Heart left ventricle (tissue), 16 donors: ENCODE measurements at places on chromosomes 3 and 15.

DNA sequence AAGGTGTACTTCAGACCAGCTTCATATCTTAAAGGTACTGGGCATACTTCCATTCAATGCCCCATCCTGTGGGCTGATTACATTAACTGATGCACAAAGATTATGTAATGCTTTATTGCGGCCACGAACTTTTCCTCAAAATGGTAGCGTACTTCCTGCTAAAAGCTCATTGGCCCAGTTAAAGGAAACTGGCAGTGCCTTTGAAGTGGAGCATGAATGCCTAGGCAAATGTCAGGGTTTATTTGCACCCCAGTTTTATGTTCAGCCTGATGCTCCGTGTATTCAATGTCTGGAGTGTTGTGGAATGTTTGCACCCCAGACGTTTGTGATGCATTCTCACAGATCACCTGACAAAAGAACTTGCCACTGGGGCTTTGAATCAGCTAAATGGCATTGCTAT, 3.4 kb downstream of the SKIL start:
- no peak for DNase-seq
- peaks cover 32% of the 10 kb centered on the region for H3K36me3 ChIP-seq
- H3K4me1 ChIP-seq, result peaks cover 46% of the 10 kb centered on the region
- peak overlapping the region; percentile 3 for H3K4me3 ChIP-seq
- no peaks in the 10 kb centered on the region for H3K27me3 ChIP-seq

- no peak overlapping the region for H3K4me3 ChIP-seq
- H3K4me1 ChIP-seq, result no peaks in the 10 kb centered on the region
- peaks cover 95% of the 10 kb centered on the region for H3K36me3 ChIP-seq
- H3K27ac ChIP-seq, result no peak overlapping the region
Measured at GRCh38 chr15:73560501-73561117, 72.6 kb downstream of the NPTN start.

DNA sequence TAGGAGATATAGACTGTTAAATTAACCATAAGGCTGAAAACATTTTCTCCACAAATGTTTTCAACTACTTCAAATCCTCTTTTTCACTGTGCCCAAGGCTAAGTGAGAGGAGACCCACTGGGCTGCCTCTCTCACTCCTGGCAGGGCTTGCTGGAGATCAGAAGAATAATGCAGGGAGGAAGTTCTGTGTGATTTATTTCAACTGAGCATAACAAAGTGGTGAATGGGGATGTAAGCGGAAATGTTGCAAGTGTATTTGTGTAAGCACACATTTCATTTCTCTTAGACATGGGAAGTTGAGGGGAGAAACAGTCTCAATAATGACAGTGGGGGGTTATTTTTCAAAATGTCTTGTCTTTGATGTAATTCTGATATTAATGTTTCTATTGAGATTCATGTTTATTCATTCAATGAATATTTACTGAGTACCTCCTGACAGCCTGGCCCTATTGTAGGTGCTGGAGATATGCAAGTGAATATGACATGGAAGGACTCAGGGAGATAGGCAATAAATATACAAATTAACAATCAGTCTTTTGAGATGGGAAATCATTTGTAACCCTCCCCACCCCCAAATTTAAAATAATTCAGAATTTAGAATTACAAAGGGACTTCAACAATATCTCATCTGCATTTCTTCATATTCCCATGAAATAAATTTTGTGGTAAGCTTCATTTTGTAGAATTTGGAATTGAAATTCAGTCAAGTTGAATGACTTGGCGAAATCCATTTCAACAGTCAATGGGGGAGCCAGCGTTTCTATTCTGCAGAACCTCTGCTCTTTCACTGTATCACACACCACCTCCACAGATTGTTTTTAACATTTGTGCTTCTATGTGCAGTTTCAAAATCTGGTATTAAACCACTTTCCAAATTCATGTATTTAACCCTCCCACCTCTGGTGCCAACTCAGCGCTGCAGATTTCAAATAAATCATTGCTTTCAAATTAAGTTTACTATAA, 247.2 kb downstream of the SLC9A9 start:
- H3K27me3 ChIP-seq, result no peaks in the 10 kb centered on the region
- H3K4me3 ChIP-seq, result no peak overlapping the region
- no peak for DNase-seq
- H3K27ac ChIP-seq, result no peak overlapping the region
- H3K36me3 ChIP-seq, result no peaks in the 10 kb centered on the region
- H3K4me1 ChIP-seq, result no peaks in the 10 kb centered on the region

DNA sequence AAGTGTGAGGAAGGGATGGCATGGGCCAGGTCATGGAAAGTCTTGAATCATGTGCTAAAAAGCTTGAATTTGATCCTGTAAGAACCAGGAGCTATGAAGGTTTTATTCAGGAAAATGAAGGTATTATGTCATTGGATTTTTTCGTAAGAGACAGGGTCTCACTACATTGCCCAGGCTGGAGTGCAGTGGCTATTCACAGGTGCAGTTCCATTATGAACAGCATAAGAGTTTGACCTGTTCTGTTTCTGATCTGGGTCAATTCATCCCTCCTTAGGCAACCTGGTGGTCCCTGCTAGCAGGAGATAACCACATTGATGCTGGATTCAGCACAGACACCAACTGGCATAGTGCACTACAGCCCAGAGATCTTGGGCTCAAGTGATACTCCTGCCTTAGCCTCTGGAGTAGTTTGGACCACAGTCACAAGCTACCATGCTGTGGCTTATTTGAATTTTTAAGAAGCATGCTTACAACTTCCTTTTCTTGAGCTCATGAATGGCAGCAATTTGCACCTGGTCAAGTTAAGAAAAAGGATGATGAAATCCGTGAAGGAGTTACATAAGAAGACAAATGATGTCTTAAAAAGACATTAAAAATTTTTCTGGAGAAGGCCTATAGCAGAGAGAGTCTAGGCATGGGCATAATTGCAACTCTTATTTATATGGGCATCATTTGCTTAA, 79.1 kb downstream of the CADPS start:
- H3K27ac ChIP-seq, result no peak overlapping the region
- no peak for DNase-seq
- H3K4me1 ChIP-seq, result no peaks in the 10 kb centered on the region

DNA sequence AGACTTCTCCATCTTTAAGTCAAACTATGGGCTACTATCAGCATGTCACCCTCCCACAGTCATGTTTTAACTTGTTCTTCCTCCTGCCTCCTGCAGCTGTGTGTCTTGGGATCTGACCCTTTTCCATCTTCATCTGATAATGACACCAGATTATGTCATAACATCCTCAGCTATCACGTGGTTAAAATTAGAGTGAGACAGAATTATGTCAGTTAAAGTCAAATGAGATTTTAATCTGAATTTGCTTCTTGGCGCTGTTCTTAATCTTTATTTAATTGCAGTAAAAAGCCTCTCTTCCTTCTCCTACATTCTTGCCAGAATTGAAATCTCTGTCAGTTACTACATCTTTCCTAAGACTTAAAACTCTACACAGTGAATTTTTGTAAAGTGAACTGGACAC, 107.2 kb downstream of the ARPP21 start:
- no peak overlapping the region for H3K27ac ChIP-seq
- no peaks in the 10 kb centered on the region for H3K4me1 ChIP-seq
- H3K4me3 ChIP-seq, result no peak overlapping the region
- DNase-seq, result no peak
- H3K36me3 ChIP-seq, result no peaks in the 10 kb centered on the region

- H3K27me3 ChIP-seq, result no peaks in the 10 kb centered on the region
- no peaks in the 10 kb centered on the region for H3K36me3 ChIP-seq
- no peak overlapping the region for H3K4me3 ChIP-seq
- no peaks in the 10 kb centered on the region for H3K4me1 ChIP-seq
Measured at GRCh38 chr15:54812383-54812782, 384.4 kb downstream of the RSL24D1 start.

DNA sequence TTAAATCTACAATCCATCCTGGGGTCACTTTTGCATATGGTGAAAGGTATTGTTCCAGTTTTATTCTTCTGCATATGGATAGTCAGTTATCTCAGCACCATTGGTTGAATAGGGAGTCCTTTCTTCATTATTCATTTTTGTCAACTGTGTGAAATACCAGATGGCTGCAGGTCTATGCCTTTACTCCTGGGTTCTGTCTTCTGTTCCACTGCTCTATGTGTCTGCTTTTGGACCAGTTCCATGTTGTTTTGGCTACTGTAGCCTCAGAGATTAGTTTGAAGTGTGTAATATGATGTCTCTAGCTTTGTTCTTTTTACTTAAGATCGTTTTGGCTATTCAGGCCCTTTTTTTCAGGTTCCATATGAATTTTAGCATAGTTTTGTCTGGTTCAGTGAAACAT, 795.8 kb downstream of the OTOL1 start:
- H3K4me3 ChIP-seq, result no peak overlapping the region
- H3K4me1 ChIP-seq, result no peaks in the 10 kb centered on the region
- no peak overlapping the region for H3K27ac ChIP-seq

DNA sequence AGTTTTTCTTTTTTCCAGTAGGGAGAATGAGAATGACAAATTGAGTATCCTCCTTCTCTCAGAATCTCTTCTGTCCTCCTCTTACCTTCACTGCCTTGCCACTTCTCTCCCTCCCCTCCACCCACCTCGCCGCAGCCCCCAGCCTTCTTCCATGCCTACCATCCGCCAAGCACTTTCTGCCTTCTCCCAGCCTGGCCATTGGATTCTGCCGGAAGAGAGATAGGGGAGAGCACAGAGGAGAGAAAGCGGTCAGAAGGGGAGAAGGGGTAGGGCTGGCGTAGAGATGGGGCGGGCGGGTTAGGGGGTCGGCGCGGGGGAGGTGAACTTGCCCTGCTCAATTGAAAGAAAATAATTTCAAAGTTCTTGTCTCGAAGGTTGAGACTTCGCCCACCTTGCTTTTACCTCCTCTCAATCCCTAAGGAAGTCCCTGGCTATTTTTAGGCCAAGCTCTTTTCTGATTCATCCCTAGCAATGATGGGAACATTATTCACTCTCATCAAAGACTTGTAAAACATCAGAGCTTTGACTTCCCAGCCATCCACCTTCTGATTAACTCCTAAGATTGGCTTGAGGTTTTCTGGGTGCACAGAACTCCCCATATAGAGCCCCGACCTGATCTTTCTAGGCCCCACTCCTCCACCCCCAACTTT, 811 bp downstream of the C3orf52 start:
- H3K27me3 ChIP-seq, result no peaks in the 10 kb centered on the region
- H3K36me3 ChIP-seq, result no peaks in the 10 kb centered on the region
- DNase-seq, result no peak
- peak overlapping the region; percentile 32 for H3K4me3 ChIP-seq

- peaks cover 70% of the 10 kb centered on the region for H3K36me3 ChIP-seq
- H3K27ac ChIP-seq, result no peak overlapping the region
Measured at GRCh38 chr3:33052671-33053070, 44.3 kb downstream of the GLB1 start.

GRCh38 chr3:88031642-88032077, 27.1 kb downstream of the CGGBP1 start:
- peak overlapping the region; percentile 39 for H3K27ac ChIP-seq
- DNase-seq, result no peak
- H3K4me3 ChIP-seq, result peak overlapping the region; percentile 60
- H3K36me3 ChIP-seq, result no peaks in the 10 kb centered on the region
- no peaks in the 10 kb centered on the region for H3K27me3 ChIP-seq

GRCh38 chr3:166405896-166406295, 568.7 kb upstream of the BCHE start:
- H3K36me3 ChIP-seq, result no peaks in the 10 kb centered on the region
- no peaks in the 10 kb centered on the region for H3K27me3 ChIP-seq
- no peak overlapping the region for H3K4me3 ChIP-seq
- H3K27ac ChIP-seq, result no peak overlapping the region

GRCh38 chr15:82778755-82779154, 27.1 kb downstream of the FSD2 start:
- no peak overlapping the region for H3K27ac ChIP-seq
- no peak for DNase-seq
- H3K4me3 ChIP-seq, result no peak overlapping the region

- H3K27ac ChIP-seq, result no peak overlapping the region
- H3K4me1 ChIP-seq, result no peaks in the 10 kb centered on the region
- no peak for DNase-seq
- no peak overlapping the region for H3K4me3 ChIP-seq
- H3K36me3 ChIP-seq, result no peaks in the 10 kb centered on the region
Measured at GRCh38 chr3:127606086-127606805, 8.0 kb downstream of the MCM2 start.
